Putamen (tissue), 1 donor: ENCODE measurements at places on chromosomes 1 and 21.

GRCh38 chr1:177950506-177950905 is 19.4 kb downstream of the SEC16B start:
- no peak for DNase-seq

DNA sequence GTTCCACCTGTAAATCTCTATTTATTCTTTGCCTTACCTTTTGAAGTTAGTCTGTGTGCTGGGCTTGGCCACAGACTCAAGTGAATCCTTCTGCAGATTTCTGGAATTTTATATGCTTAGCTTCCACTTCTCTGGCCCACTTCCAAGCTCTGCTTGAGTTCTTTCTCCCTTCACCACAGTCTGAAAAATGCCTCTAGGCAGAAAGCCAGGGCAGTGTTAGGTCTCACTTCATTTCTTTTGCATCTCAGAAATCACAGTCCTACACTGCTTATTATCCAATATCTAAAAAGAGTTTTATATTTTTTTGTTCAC is 48.9 kb downstream of the INKA2 start:
- peak; percentile 39 for DNase-seq

DNA sequence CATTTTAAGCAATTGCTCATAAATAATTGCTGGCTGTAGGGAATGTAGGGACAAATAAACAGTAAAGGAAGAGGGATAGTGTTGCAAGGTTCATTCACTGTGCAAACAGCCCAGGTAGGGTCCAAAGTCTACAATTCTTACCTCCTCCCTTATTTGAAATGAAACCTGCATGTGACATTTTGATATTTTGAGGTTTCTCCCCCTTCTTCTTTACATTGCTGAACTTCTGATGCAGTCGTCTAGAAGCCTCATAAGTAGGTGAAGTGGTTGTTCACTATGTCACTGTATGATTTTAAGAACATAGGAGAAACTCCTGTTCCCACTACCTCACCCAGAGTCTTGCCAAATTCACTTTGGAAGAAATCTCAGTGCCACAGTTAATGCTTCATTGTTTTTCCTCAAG is 16.1 kb downstream of the F5 start:
- DNase-seq = no peak

GRCh38 chr1:61290525-61290924 is 208.2 kb downstream of the NFIA start:
- DNase-seq = no peak

DNA sequence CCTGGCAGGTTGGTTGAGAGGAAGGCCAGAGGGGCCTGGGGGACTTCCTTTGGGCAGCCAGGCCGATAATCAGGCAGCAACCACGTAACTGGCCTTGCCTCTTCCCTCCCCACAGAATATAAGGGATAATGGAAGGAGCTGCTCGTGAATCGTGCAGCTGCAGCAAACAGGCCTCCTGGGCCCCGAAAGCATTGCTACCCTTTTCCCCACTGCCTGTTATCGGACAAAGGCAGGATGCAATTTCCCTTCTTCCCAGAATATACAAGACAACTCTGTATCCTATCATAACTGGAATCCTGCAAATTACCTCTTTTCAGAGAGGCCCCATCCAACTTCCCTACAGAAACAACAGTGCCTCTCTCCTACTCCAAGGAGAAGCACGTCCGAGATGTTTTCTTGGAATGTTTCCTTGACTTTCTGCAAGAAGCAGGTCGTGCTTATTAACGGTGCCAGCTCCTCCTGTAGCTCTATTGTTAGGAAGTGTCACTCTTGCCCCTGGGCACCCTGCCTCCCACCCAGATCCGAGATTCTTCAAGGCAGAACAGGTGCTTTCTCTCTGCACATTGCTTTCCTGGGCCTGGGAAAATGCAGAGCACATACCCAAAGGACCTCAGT is 106.0 kb upstream of the TIAM1 start:
- no peak for DNase-seq

- no peak for DNase-seq
These were observed 399.9 kb downstream of the HLX start for GRCh38 chr1:221279146-221279545.

DNA sequence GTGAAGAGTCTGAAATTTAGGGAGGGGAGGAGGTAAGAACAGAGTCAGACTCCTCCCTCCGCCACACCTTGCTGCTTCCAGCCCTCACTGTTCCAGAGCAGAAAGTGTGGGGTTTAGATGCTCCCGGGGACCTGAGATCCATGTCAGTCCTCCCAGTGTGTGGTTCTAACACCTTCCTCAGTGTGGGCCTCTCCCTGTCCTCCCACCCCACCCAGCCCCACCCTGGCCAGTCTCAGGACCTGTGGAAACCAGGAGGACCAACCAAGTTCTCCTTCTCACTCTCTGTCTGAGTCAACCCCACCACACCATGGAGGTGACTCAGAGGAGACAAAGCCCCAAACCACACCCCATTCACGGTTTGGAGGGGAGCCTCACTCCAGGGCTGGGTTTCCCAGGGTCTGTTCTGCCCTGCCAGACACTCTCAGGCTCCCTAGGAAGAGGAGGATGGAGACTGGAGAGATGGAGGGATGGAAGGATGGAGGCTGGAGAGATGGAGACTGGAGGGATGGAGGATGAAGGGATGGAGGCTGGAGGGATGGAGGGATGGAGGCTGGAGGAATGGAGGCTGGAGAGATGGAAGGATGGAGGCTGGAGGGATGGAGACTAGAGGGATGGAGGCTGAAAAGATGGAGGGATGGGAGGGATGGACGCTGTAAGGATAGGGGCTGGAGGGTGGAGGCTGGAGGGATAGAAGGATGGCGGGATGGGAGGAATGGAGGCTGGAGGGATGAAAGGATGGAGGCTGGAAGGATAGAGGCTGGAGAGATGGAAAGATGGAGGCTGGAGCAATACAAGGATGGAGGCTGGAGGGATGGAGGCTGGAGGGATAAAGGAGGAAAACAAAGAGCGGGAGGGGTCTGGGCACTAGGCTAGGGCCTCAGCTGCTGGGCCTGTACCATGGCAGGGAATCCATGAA is 100.9 kb upstream of the RUNX3 start:
- no peak for DNase-seq

- no peak for DNase-seq
These were observed 15.6 kb downstream of the PLXNA2 start for GRCh38 chr1:208228550-208228949.

- no peak for DNase-seq
These were observed 658.9 kb downstream of the NPHP4 start for GRCh38 chr1:5333291-5333690.

- no peak for DNase-seq
These were observed 55.7 kb upstream of the EFHD2 start for GRCh38 chr1:15353839-15354579.

- DNase-seq = no peak
These were observed 108.7 kb upstream of the COL6A1 start for GRCh38 chr21:45872902-45873301.

GRCh38 chr1:221810406-221810805 is 68.5 kb upstream of the DUSP10 start:
- DNase-seq = no peak

GRCh38 chr1:159068886-159069285 is 7.7 kb downstream of the AIM2 start:
- DNase-seq = no peak

DNA sequence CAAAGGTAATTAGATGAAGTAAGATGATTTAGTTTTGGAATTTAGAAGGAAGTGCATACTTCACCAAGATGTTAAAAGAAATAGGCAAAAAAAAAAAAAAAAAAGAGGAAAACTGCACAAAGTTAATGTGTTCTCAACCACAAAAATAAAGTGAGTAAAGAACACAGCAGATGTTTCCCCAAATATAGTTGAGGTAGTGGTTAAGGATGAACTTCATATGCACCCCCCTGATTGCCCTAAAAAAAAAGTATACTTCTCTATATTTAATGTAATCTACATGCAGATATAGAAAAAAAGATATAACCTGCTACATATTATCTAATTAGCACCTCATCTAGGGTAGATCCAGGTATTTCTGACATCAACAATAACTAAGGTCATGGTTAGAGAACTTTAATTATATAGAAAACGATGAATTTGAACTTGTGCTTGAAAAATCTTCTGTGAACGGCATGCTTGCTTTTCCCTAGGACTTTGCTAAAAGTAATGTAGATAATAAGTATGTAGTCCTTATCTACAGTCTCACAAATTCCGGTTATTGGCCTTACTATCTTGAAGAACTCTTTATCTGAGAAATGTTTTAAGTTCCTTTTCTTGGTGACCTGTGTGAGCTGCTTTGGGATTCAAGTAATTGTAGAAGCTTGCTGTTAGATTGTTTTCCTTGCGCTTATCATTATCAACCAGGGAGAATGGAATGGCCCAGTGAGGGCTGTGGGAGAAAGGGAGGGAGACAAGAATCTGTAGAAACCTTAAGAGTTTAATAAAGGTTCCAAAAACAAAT is 70.1 kb upstream of the LRRC7 start:
- DNase-seq = no peak

DNA sequence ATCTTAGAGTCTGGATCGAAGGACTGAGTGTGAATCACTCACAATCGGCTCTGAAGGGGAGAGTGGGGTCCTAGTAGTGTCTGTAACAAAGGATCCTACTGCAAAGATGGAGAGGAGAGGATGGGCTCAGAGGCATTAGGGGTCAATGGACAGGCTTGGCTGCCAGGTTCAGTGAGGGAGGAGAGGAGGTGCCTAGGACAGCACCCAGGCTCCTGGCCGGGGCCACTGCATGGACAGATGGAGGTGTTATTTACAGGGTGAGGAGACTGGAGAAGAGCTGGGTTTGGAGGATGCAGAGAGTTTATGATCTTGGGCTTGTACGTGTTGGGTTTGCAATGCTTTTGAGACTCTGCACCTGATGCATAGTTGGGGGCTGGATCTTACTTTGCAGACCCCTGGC is 658.9 kb downstream of the PTPRU start:
- DNase-seq = no peak

GRCh38 chr1:191963286-191963685 is 195.0 kb upstream of the RGS18 start:
- DNase-seq = no peak

GRCh38 chr1:173044656-173045055 is 6.1 kb downstream of the TNFSF18 start:
- no peak for DNase-seq

DNA sequence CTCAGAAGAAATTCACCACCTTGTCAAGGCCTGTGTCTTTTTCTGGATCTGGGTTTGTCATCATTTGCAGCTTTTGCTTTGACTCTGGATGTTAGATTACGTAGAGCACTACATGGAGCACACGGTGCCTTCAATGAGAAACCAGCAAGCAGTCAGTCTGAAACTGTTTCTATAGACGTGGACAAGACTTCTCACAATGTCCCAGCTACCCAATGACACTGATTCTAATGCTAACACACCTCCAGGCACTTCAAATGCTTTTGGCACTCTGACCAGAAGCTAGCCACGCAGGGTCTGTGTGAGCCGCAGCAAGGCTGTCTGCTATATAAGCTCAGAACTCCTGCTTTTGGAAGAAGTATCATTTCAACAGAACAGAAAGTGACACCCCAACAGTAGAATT is 38.2 kb downstream of the ITPKB start:
- DNase-seq = no peak

- no peak for DNase-seq
These were observed 43.4 kb downstream of the VWA5B1 start for GRCh38 chr1:20334103-20334502.
